ENCODE measurements at places on chromosomes 1 and 21. TPM values are rescaled to one million over a fixed set of nuclear protein-coding genes. Genes with fewer than 3 reads are reported as not detected.

The IL12RB2 gene
- total RNA-seq: 27.8 TPM

The RHCE gene
- total RNA-seq: 0.41 TPM

The LRRN2 gene
- total RNA-seq: not detected

The IGSF9 gene
- total RNA-seq: not detected

The ARV1 gene
- 11.5 TPM for total RNA-seq

The PRDM15 gene
- total RNA-seq: 11.8 TPM

The CHI3L1 gene
- total RNA-seq: not detected

The C1orf159 gene
- 16.3 TPM for total RNA-seq

The TIE1 gene
- 0.14 TPM for total RNA-seq

The EDN2 gene
- not detected for total RNA-seq

The ZBED6 gene
- total RNA-seq: 20.5 TPM

The CASZ1 gene
- total RNA-seq: 7.7 TPM

The PIK3CD gene
- total RNA-seq: 201 TPM

The LCE6A gene
- not detected for total RNA-seq

The SLAMF6 gene
- 34.1 TPM for total RNA-seq

The GPR37L1 gene
- total RNA-seq: not detected

The MTARC1 gene
- total RNA-seq: not detected

The CD5L gene
- not detected for total RNA-seq

The ARHGEF16 gene
- not detected for total RNA-seq

The RHD gene
- total RNA-seq: not detected

The PLPPR5 gene
- not detected for total RNA-seq

The TFF2 gene
- not detected for total RNA-seq
